Brain (organoid and tissue), 16 donors: ENCODE measurements at places on chromosomes 2 and 18. TPM values are rescaled to one million over a fixed set of nuclear protein-coding genes. Genes with fewer than 3 reads are reported as not detected.

CTAGE1 gene
- not detected for polyA plus RNA-seq

ACVR2A gene
- polyA plus RNA-seq: 3.5 TPM

SH3YL1 gene
- 12.4 TPM for polyA plus RNA-seq

CAPN14 gene
- polyA plus RNA-seq: not detected

SP140 gene
- not detected for polyA plus RNA-seq

ZNF804A gene
- 1.3 TPM for polyA plus RNA-seq

NT5DC4 gene
- not detected for polyA plus RNA-seq

VWC2L gene
- 0.29 TPM for polyA plus RNA-seq

UGT1A4 gene
- not detected for polyA plus RNA-seq

ZC3H15 gene
- polyA plus RNA-seq: 19.3 TPM

TDRD15 gene
- not detected for polyA plus RNA-seq

MC2R gene
- not detected for polyA plus RNA-seq

KCNIP3 gene
- polyA plus RNA-seq: 29.5 TPM

SLC14A1 gene
- 16.2 TPM for polyA plus RNA-seq

CAVIN2 gene
- 7.8 TPM for polyA plus RNA-seq

LGALSL gene
- 2.5 TPM for polyA plus RNA-seq

ATOH8 gene
- 15.8 TPM for polyA plus RNA-seq

IGFBP2 gene
- polyA plus RNA-seq: 233 TPM

OBSL1 gene
- polyA plus RNA-seq: 91.4 TPM

HOXD9 gene
- polyA plus RNA-seq: 8.9 TPM

CRACDL gene
- polyA plus RNA-seq: 40.7 TPM

SYT4 gene
- polyA plus RNA-seq: 25.1 TPM

SERPINB4 gene
- not detected for polyA plus RNA-seq

IL36RN gene
- polyA plus RNA-seq: not detected

ALPP gene
- not detected for polyA plus RNA-seq

DYSF gene
- 41.9 TPM for polyA plus RNA-seq

SLC19A3 gene
- polyA plus RNA-seq: 2.1 TPM

CPLX4 gene
- not detected for polyA plus RNA-seq

CERKL gene
- polyA plus RNA-seq: 2.2 TPM

CIB4 gene
- polyA plus RNA-seq: not detected

FLACC1 gene
- not detected for polyA plus RNA-seq

RGPD4 gene
- polyA plus RNA-seq: not detected

TLX2 gene
- 0.20 TPM for polyA plus RNA-seq

C1QL2 gene
- polyA plus RNA-seq: 5.2 TPM

SH2D6 gene
- polyA plus RNA-seq: 1.8 TPM

COL4A4 gene
- polyA plus RNA-seq: 0.63 TPM

KLHL30 gene
- polyA plus RNA-seq: not detected

IL36G gene
- not detected for polyA plus RNA-seq

KDSR gene
- polyA plus RNA-seq: 36.3 TPM

CCDC102B gene
- 3.0 TPM for polyA plus RNA-seq

MAP3K20 gene
- 12.3 TPM for polyA plus RNA-seq

RBMS1 gene
- polyA plus RNA-seq: 10.0 TPM

NDC80 gene
- polyA plus RNA-seq: 21.0 TPM

HMSD gene
- 5.3 TPM for polyA plus RNA-seq

ADD2 gene
- 67.0 TPM for polyA plus RNA-seq

TXNDC2 gene
- 0.17 TPM for polyA plus RNA-seq

MYO1B gene
- 35.7 TPM for polyA plus RNA-seq

KCNE4 gene
- 3.6 TPM for polyA plus RNA-seq

AQP12B gene
- polyA plus RNA-seq: 0.19 TPM

TNFRSF11A gene
- 6.0 TPM for polyA plus RNA-seq

HOXD8 gene
- 10.0 TPM for polyA plus RNA-seq
